A172 (cell line): ENCODE measurements at places on chromosomes 2 and 18. TPM values are rescaled to one million over a fixed set of nuclear protein-coding genes. Genes with fewer than 3 reads are reported as not detected.

FLACC1 gene
- total RNA-seq, result not detected in 2 replicates

CCDC148 gene
- total RNA-seq, result 0.65 and 0.90 TPM in 2 replicates

MERTK gene
- total RNA-seq, result 0.10 and 0.62 TPM in 2 replicates

SP9 gene
- 0.74 TPM in 1 of 2 replicates, not detected in the other for total RNA-seq

GCG gene
- not detected in 2 replicates for total RNA-seq

ALPP gene
- 0.84 and 2.1 TPM in 2 replicates for total RNA-seq

SEPTIN10 gene
- total RNA-seq, result 102 and 149 TPM in 2 replicates

POTEI gene
- total RNA-seq, result not detected in 2 replicates
